Central memory CD8-positive, alpha-beta T cell (primary cell): ENCODE measurements at places on chromosomes 16 and 17.

DNA sequence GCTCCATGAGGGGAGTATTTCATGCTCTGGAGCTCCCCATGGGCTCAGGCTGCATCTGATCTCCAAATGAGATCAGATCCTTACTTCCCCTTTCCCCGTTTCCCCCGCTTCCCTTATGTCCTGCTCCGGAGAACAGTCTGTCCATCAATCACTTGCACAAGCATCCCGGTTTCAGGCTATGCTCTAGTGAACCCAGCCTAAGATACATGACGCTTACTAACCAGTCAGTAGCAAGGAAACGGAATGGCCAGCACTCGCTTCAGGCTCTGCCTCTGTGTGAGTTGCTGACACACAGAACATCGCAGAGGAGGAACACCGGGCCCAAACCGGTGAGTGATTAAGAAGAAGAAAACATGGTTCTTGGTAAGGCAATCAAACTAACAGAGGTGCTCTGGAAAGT is 9.4 kb upstream of the ATP5MC1 start:
- DNase-seq, result no peak

DNA sequence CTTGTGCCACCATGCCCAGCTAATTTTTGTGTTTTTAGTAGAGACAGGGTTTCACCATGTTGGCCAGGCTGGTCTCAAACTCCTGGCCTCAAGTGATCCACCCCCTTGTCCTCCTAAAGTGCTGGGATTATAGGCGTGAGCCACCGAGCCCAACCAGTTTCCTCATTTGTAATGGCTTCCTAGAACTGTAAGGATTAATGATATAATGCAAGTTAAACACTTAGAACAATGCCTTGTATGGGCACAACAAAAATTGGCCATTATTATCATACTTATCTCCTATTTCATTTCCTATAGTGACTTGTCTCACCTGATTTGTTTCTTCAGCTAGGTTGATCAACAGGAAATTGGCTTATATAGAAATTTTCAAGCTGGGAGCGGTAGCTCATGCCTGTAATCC is 14.1 kb downstream of the TUBD1 start:
- DNase-seq, result no peak

DNA sequence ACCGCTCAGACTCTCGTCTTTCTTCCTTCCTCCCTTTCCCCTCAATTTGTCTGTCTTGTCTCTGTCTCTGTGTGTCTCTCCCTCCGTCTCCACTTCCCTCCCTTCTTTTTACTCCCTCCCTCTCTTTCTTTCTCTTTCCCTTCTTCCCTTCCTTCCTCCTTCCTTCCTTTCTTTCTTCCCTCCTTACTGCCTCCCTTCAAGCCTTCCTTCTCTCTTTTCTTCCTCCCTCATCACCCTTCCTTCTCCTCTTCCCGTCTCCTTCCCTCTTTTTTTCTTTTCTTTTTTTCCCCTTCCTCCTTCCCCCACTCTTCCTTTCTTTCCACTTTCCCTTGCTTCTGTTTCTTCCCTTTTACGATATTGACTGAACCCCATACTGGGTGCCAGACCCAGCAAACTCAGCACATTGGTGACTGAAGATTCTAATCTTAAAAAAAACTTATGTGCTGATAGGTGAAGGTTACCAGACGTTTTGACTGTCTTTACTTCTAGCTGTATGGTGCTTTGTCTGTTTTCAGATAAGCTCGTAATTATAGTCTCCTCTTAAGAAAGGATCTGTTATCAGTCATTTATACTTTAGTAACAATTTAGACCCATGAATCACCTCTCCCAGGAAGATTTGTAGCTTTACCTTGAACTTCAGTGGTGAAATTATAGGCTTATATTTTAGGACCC is 481 bp upstream of the BRD7 start:
- no peak for DNase-seq

DNA sequence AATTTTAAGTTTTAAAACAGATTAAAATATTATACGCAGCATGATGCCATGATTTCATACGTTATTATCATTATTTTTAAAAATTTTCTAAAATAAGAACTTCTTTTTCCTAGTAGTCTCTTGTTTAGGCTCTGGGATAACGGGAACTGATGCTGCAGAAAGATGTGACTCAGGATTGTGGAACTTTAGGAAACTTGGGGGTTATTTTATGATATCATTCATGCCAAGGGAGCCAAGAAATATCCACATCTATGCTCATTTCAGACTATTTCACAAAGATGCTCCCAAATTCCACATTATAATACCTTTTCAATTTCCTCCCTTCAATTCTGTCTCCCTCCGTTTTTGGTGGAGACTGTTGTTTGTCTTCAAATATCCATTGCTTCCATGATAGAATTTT is 236.4 kb downstream of the HS3ST3A1 start:
- DNase-seq, result no peak

DNA sequence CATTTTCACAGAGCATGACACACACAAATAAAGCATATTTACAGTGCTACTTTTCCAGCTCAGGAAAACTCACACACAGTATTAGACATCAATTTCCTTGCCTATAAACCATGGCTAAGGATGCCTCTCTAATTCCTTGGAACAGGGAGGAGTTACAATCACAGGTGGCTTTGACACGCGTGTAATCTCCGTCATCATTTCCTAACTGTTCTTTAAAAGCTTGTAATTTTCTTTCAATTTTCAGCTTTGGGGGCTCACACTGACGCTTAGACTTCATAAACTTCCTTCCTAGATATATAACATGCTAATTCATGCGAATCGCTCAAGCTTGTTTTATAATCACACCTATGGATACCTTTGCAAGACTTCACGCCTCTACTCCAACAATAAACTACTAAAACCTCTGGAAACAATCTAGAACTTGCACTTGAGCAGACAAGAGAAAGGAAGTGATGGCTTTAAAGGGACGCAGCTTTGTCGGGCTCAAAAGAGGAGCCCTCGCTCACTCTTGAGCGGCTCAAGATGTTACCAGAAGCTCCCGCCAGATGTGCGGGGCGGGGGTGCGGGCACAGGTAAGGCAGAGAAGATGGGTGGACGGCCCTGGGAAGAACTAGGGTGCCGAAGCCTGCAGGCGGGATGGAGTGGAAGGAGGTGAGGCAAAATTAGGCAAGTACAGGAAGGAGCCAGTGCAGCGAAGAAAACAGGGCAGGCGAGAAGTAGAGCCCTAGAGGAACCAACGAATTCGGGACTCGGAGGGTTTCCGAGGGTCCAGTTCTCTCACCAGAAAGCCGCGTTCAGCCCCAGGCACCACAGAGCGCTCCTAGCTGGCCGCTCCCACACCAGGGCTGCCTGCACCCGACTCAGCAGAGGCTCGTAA is 631 bp downstream of the RETREG3 start:
- no peak for DNase-seq

DNA sequence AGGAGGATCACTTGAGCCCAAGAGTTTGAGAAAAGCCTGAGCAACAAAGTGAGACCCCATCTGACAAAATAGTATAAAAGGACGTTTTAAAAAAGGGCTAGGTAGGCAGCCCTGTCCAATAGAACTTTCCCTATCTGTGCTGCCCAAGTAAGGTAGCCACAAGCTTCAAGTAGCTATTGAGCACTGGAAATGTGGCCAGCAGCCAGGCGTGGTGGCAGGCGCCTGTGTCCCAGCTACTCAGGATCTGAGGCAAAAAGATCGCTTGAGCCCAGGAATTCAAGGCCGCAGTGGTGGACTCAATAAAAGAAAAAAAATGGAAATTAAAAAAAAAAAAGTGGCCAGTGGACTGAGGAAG is 1.5 kb upstream of the NQO1 start:
- no peak for DNase-seq

- no peak for DNase-seq
Measured at GRCh38 chr17:66466840-66467367, 164.5 kb downstream of the PRKCA start.

GRCh38 chr17:5203178-5203907 is 11.7 kb upstream of the ZNF594 start:
- DNase-seq, result no peak

- DNase-seq, result no peak
Measured at GRCh38 chr16:75789237-75789636, 62.9 kb upstream of the CPHXL start.

- peak; percentile 21 for DNase-seq
Measured at GRCh38 chr17:1227917-1228780, 42.1 kb upstream of the BHLHA9 start.

DNA sequence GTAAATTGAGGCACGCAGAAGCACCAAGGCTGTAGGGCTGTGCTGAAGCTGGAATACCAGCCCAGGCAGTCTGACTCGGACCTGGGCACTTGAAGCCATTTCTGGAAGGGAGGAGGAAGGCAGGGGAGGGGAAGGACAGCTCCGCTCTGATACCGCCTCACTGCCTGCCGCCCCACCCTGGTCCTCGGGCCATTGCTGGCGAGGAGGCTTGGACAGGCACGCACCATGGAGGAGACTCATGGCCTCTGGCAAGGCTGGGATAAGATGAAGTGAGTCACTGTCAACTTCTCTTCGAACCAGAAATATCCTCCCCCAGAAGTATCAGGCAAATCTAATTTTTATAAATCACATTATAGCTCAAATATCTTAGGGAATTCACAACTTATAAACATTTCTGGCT is 81.3 kb downstream of the SDK2 start:
- DNase-seq, result no peak

DNA sequence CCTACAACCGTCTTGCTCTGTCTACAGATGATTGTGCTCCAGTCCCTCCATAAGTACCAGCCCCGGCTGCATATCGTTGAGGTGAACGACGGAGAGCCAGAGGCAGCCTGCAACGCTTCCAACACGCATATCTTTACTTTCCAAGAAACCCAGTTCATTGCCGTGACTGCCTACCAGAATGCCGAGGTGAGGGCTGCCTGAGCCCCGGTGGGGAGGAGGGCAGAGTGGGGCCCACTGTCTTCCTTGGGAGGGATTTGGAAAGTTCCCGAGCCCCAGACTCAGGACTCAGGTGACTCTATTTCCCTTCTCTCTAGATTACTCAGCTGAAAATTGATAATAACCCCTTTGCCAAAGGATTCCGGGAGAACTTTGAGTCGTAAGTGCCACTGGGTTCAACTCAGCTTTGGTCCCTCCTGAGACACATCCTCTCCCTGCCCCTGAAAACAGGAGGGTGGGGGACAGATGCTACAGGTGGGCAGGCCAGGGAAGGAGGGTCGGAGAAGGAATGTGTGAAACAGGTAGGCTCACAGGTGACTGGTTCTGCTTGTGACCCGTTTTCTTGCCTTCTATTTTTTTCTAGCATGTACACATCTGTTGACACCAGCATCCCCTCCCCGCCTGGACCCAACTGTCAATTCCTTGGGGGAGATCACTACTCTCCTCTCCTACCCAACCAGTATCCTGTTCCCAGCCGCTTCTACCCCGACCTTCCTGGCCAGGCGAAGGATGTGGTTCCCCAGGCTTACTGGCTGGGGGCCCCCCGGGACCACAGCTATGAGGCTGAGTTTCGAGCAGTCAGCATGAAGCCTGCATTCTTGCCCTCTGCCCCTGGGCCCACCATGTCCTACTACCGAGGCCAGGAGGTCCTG is 11.4 kb downstream of the TBX21 start:
- DNase-seq, result no peak

DNA sequence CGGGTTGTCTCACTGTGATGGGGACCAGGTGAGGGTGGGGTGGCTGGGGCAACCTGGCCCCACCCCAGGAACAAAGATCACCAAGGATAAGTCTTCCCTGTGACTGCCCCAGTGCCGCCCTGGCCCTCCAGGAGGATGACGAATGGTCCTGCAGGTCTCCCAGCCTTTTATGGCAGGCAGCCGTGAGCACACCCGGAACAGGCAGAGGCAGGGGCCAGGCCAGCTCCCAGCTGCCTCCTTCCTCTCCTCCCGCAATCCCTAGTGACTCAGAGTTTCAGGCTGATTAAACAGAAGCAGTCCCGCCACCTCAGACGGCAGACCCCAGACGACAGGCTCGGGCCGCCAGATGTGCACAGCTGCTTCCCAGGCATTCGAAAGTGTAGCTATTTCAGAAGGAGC is 13.3 kb downstream of the JUP start:
- DNase-seq, result no peak

DNA sequence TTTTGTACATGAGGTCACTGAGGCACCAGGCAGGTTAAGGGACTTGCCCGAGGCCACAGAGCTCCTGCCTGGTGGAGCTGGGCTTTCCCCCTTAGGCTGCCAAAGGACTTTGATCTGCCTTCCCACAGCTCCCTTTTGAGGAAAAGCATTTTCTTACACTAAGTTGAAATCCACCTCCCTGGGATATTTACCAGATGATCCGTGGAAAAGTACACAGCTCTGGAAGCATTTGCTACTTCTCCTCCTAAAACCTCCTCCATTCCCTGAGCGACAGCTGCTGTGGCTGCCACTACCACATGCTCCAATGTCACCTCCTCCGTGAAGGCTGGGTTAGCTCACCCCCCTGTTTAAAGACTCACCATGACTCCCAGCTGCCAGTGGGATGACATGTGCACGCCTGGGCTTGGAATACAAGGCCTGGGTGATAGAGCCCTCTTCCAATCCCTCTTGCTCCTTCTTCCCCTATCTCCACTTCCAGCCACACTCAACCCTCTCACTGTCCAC is 1.2 kb upstream of the MPRIP start:
- no peak for DNase-seq

GRCh38 chr17:18142417-18142816 is 33.9 kb downstream of the MYO15A start:
- no peak for DNase-seq

DNA sequence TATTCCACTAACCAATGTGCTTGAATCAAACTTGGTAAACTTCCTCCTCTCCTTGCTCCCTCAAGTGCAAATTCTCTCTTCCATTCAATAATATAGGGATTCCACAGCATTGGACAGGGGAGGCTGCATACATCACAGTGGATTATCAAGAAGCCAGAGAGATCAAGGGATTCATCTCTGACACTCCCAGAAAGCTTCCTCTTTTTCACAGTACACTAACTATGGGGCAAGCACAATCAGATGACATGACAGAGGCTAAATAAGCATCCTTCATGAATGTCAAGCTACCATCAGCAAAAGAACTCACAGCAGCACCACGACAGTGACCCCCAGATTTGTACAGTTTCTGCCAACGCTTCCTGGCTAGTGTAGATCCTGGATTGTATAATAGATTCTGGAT is 178.4 kb upstream of the C17orf78 start:
- DNase-seq, result no peak

- no peak for DNase-seq
Measured at GRCh38 chr17:10631048-10631700, 25.9 kb downstream of the MYH3 start.

GRCh38 chr16:61871837-61872777 is 164.1 kb downstream of the CDH8 start:
- DNase-seq, result no peak

- no peak for DNase-seq
Measured at GRCh38 chr17:81305051-81305630, 10.0 kb upstream of the SLC38A10 start.

- DNase-seq, result no peak
Measured at GRCh38 chr17:76049239-76049638, 22.1 kb upstream of the EVPL start.

DNA sequence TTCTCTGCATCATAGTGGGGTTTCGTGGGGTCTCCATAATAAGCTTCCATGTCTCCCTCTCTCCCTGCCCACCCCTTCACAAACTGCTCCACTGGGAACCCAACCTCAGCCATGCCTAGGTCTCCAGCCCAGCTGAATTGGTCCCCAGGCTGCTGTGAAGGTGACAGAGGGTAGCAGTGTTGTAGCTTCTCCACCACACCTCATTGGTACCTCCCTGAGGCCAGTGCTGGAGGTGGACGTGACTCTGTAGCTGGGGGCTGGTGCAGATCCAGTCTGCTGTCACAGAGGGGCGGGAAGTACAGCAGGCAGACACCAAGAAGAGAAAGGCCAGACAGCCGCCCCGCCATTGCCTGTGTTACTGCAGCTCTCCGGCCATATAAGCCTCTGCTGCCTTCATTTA is 82.1 kb downstream of the OR1D5 start:
- no peak for DNase-seq

- no peak for DNase-seq
Measured at GRCh38 chr16:48294724-48295123, 47.4 kb upstream of the ABCC11 start.

GRCh38 chr17:15392326-15392741 is 50.9 kb upstream of the TEKT3 start:
- no peak for DNase-seq
